Activated T-helper 1 cell treated with anti-CD3 and anti-CD28 coated beads, Interleukin-2, amount 50 U/mL, for 16 hours (primary cell): ENCODE measurements at places on chromosomes 4 and X.

DNA sequence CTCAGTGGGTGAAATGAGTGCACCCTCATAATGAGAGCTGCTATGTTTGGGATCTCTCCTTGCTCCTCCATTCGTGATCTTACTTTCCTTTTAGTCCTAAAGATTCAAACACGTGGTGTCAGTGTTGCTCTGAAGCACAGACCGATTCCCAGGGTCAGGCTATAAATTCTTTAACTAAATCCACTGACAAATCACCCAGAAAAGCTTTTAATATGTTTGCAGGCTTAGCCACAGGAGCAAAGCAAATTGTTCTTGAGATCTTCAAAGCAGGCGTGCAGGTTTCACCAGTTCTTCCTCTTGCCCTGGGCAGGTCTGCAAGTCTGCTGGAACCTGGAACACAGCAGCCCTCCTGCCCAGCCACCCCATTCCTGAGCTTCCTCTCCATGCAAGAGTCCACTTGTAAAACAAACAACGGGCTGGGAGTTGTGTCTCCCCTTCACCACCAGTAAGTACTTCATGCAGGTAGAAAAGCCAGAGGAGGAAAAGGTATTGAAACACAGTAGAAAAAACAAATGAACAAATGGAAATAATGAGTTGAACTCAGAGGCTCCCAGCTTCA is 70.1 kb upstream of the ENPP6 start:
- DNase-seq: no peak

DNA sequence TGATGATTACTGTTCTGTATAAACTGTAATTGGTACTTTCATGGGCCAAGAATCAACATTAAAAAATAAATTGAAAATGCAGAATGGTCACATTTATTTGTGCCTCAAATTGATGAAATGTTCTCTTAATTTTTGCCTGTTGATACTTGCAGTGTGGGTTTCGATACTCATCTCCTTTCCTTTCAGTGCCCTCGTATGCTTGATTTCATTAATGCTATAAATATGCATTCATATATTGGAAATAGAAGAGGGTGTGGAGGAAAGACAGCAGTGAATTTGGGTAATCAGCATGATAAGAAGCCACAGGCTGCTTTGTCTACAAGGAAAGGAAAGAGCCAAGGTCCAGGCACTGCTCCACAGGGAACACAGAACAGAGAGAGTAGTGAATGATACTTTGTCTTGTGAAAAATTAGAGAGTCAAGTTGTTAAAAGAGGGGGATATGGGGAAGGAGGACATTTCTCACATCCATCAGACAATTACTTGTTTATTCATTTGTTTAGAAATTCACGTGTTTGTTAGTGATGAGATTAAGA is 1.0 kb upstream of the DDX60 start:
- DNase-seq: no peak

DNA sequence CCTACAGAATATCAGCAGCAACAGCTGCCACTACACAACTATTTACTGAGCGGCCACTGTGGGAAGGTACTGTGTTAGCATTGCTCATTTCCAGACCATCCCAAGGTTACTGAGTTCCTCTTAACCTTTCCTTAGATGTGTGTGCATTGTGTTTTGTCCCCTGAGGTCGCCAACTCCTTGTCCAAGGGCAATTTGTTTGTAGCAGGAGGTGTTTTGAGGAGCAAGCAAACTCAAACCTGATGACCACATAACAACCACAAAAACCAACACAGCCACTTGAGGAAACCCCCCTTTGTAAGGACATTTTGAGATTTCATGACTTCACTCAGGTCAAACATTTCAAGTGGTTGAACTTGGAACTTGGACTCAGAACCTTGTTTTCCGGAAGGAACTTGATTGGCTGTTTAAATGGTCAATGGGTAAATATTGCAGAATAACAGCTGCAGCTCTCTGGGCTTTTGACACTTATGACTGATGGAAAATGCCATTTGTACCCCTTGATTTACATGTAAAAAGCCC is 122.3 kb downstream of the MID1IP1 start:
- no peak for DNase-seq

GRCh38 chrX:67104982-67105757 is 438.7 kb upstream of the AR start:
- no peak for DNase-seq

DNA sequence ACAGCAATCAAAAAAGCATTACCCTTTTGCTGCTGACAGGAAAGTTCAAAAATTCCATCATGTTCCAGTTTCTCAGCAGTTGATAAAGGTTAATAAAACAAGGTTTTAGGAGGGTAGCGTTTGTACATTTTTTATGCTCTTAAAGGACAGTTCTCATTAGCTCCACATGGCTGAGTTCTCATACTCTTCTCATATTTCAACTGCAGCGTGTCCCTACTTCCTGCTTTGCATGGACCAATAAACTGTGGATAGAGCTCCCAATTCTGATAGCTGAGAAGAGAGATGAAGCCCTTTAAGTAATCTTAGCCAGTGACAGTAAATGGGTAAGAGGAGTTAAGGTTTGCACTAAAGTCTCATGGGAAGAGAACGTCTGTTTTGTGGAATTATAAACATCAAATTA is 53.5 kb downstream of the SPANXA2 start:
- DNase-seq: no peak

GRCh38 chr4:138951764-138952163 is 63.8 kb upstream of the NOCT start:
- no peak for DNase-seq

- no peak for DNase-seq
Measured at GRCh38 chr4:105126311-105127169, 20.1 kb upstream of the TET2 start.

DNA sequence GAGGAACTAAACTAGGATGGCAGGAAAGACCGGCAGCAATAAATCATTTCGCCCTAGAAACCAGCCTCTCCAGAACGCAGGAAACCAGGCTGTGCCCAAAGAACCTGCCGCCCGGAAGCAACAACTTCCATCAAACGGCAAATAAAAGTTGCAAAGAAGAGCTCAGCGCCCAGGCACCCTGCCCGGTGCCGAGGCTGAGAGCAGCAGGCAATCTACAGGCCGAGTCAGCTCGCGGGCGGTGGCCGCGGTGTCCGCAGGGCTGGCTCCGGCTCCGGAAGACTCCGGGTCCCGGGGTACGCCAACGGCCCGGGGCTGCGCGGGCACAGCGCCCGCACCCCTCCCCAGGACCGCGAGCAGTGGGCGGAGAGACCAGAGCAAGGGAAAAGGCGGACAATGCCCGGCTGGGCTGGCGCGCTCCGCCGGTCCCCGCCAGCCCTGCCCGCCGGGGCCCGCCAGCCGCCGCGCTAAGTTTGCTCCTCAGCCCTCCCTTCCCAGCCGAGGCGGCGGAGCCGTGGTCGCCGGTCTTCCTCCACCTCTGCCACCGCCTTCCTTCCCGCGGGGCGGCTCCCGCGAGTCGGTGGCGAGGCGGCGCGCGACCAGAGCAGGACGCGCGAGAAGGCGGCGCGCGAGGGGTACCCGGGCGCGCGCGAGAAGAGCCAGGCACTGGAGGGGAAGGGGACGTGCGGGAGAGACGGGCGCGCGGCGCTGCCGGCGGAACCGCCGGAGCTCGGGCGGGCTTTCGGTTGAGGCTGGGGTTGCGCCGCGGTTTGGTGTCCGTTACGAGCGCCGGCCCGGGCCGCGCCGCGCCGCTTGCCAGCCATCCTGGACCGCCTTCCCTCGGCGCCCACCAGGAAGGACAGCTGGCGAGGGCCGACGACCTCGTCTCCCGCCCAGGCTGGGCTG is 733 bp downstream of the FRYL start:
- peak; percentile 56 for DNase-seq

- no peak for DNase-seq
Measured at GRCh38 chr4:41435510-41435909, 102.4 kb upstream of the LIMCH1 start.

GRCh38 chrX:49184294-49185281 is 1.6 kb downstream of the PRICKLE3 start:
- DNase-seq: no peak

GRCh38 chrX:123202523-123202922 is 18.4 kb downstream of the GRIA3 start:
- DNase-seq: no peak

- DNase-seq: no peak
Measured at GRCh38 chr4:183797445-183798300, 107.4 kb upstream of the STOX2 start.
